NCI-H1092 (cell line): ENCODE measurements at places on chromosomes 13 and 19.

GRCh38 chr19:38361633-38362075 lies 12.7 kb upstream of the PSMD8 start:
- peak; percentile 16 for DNase-seq

GRCh38 chr13:74820809-74821208 lies 661.2 kb downstream of the TBC1D4 start:
- no peak for DNase-seq

- DNase-seq, result peak; percentile 44
Measured at GRCh38 chr13:40666045-40666932, at the start of gene FOXO1. FOXO1 (minus strand) TSS chr13:40666641; CDS start chr13:40666212, 429 bp downstream.

- DNase-seq, result no peak
Measured at GRCh38 chr13:113491418-113491883, 940 bp upstream of the DCUN1D2 start.

- peak; percentile 96 for DNase-seq
Measured at GRCh38 chr19:15265850-15266248, 33.6 kb upstream of the EPHX3 start.

DNA sequence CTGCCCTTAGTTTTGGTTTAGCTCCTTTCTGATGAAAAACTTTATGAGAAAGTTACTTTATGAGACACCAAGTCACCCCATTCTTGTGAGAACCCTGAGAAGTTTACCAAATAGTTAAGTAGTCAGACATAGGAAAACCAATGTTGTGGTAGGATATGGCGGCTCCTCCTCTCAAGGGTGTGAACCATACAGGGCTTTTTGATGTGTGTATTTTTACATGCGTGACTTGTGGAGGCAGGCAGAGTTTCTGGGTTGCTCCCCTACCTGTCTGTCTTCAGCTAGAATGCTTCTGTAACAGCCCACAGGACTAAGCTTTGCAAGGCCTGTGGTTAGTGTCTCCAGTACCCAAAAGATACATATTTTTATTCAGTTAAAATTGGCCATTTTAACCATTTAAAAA lies 18.3 kb downstream of the UBAC2 start:
- no peak for DNase-seq

DNA sequence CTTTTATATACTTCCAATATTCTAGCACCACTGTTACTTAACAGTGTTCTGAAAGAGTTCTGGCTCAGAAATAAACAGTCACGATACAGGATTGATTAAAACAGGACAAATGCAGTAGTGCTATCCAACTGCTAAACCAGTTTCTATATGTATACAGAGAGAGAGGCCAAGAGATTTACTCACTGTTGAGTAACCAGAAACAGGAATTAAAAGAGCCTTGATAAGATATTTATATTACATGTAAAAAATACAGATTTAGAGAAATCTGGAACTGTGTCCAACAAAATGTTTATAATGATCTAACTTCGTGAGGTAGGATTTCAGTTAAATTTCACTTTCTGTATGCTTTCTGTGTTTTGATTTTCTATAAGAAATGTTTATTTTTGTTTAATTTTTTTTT lies 116.6 kb downstream of the CDK8 start:
- DNase-seq, result no peak

DNA sequence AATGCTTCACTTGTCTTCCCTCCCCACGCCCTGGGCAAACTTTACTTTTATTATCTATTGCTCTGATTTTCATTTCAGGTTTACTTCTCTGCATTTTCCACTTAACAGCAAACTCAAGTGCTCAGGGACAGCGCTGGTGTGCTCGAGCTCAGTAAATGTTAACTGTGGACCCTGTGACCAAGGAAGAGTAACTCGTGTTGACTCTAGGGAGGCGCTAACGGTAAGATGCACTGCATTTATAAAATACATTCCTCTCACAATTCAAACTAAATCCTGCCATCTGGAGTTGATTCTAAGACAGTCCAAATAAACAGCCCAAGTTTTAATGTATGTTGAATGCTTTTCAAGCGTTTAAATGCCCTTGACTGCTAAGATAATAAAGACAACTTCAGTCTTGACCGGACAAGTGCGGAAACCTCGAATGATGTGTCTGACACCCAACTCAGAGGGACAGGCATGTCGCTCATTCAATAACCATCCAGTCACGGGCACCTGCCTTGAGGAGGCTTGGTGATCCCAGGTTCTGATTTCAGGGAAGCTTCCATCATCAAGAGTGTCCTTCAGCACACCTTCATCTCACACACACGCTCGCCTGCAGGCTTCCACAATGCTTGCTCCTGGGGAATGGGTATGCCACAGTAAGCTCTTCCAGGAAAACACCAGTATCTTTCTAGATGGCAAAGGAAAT lies 93.2 kb downstream of the STK24 start:
- no peak for DNase-seq

GRCh38 chr13:112069845-112070251 lies 2.9 kb downstream of the SOX1 start:
- peak; percentile 51 for DNase-seq

DNA sequence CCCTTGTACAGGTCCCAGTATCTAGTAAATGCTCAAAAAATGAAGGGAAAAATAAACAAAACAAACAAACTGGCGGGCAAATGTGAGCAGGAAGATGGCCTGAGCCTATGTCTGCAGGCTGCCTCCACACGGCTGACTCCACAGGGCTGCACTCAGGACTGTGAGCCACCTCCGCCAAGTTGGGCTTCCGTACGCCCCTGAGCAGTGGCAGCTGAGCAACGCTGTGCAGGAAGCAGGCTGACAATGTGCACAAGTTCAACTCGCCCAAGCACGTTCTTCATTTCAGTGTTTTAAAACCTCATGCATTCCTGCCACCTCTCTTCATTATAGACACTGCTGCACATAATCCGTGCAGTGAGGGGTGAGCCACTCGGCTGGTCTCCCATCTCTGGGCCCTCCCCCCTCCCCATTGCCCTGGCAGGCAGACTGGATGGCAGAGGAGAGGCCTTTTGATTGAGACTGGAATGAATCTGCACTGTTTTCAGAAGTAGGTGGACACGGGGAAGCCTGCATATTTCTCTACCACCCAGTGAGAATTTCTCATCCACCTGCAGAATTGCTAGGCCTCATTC lies 915.3 kb downstream of the UQCRFS1 start:
- no peak for DNase-seq

- no peak for DNase-seq
Measured at GRCh38 chr19:39362682-39363657, 20.7 kb downstream of the SAMD4B start.

DNA sequence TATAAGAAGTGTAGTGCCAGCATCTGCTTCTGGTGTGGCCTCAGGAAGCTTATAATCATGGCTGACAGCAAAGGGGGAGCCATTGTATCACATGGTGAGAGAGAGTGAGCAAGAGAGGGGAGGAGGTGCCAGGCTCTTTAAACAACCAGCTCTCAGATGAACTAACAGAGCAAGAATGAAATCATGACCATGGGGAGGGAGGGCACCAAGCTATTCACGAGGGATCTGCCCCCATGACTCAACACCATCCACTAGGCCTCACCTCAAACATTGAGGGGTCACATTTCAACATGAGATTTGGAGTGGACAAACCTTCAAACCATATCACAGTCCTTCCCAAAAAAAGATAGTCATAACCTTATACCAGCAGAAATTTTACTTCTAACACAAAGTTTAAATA lies 174.0 kb downstream of the GPC5 start:
- no peak for DNase-seq

DNA sequence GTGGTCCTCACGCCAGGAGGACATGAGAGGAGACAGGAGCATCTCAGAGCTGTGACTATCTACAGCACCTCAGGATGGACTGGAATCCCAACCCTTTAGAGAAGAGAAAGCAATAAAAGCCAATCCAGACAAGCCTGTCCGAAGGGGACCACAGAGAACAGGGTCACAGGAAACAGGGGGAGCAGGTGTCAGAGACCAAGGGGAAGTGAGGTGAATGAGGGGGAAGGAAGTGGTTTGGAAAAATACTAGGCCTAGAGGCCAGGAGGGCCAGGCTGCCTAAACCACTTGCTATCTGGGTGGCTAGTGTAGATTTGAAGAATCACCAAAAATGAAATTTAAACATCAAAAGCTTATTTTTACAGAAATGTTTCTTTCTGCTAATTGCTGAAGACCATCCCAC lies 16.2 kb downstream of the TMTC4 start:
- no peak for DNase-seq

GRCh38 chr13:66036636-66037035 lies 1193.5 kb downstream of the PCDH9 start:
- no peak for DNase-seq

GRCh38 chr19:55454787-55455243 lies 6.6 kb downstream of the ISOC2 start:
- no peak for DNase-seq

- no peak for DNase-seq
Measured at GRCh38 chr19:2240881-2241760, 4.5 kb downstream of the SF3A2 start.

- DNase-seq, result no peak
Measured at GRCh38 chr19:18784786-18785120, 6.4 kb downstream of the COMP start.

- DNase-seq, result no peak
Measured at GRCh38 chr19:48283908-48284307, 14.0 kb downstream of the ZNF114 start.

DNA sequence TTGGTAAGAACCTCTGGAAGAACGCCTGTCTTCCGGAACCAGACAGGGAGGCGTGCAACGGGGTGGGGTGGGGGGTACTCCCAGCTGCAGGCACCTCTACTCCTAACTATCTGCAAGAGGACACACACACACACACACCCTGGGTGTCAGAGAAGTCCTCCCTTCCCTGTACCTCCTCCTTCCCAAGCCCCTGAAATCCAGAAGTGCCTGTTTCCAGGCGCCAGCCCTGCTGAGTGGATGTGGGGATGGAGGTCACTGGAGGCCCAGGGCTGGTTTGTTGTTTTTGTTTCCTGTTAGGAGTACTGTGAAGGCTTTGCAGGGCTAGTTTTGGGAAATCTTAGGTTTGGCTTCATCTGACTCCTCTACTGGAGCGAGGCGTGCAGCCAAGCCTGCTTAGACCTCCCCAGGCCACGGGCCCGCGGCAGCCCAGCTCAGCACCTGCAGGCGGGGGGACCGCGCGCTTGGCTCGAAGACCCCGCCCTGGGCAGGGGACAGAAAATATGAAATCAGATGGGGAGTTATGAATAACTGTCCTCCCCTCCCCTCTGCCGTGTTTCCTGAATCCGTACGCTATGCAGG lies 36.4 kb downstream of the SOX1 start:
- no peak for DNase-seq

DNA sequence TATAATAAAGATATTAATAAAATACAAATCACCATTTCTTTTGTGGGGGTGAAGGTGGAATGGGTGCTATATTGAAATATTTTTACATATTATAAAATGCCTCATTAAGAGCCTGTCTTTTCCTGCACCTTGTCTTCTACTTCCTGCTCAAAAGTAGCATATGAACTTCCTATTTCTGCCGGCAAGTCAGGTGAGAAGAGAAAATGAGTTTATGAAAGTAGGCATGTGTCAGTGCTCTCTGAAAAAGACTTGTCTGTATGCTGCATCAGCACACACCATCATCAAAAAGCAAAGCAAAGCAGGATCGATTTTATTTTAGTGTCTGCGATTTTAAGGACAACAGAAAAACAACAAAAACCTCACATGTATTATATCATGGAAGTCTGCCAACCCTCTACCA lies 114.2 kb downstream of the RAP2A start:
- DNase-seq, result no peak

DNA sequence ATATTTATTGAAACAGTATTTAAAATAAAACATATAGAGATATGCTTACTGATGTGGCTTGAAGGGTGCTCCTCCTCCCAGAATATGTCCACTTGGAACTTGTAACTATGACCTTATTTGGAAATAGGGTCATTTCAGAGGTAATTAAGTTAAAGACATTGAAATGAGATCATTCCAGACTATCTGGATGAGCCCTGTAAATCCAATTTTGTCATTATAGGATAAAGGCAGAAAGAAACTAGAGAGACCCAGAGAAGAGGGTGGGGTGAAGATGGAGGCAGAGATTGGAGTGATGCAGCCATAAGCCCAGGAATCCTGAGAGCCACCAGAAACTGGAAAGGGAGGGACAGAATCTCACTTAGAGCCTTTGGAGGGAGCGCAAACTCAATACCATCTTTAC lies 243.2 kb downstream of the OXGR1 start:
- DNase-seq, result no peak

- no peak for DNase-seq
Measured at GRCh38 chr13:109162248-109163036, 533.0 kb downstream of the MYO16 start.

DNA sequence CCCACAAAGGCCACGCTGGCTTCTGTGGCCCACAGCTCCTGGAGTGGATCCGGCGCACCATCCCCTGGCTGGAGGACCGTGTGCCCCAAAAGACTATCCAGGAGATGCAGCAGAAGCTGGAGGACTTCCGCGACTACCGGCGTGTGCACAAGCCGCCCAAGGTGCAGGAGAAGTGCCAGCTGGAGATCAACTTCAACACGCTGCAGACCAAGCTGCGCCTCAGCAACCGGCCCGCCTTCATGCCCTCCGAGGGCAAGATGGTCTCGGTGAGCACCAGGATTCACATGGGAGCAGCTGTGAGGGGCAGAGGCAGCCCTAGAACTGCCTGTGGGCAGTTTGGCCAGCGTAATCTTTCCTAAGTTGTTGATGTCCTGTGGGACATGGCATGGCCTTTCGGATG lies 27.2 kb downstream of the CAPN12 start:
- DNase-seq, result no peak

DNA sequence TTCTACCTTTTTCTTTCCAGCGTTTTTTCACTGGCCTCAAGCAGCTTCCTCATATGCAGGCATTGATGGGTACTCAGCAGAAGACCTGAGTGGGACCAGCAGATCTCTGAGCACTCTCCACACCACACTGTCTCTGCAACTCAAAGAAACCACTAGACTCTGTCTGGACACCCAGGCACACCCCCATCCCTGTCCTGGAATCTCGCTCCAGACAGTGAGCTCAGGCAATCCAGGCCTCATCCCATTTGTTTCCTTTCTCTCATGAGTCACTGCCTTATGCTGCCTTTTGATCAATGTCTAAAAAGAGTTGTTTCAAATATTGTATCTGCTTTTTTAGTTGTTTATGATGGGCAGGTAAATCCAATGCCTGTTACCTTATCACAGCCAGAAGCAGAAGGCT lies 19.7 kb upstream of the POP4 start:
- no peak for DNase-seq
